ENCODE measurements at places on chromosomes 3 and 15. TPM values are rescaled to one million over a fixed set of nuclear protein-coding genes. Genes with fewer than 3 reads are reported as not detected.
A peak's percentile ranks its signal among the peaks of the same experiment; 100 is the strongest.

- DNase-seq, result no peak
- peaks cover 12% of the 10 kb centered on the region for H3K4me1 ChIP-seq
- peaks cover 23% of the 10 kb centered on the region for H3K36me3 ChIP-seq
- H3K27me3 ChIP-seq, result no peaks in the 10 kb centered on the region
Measured at GRCh38 chr15:89836267-89837133, 21.8 kb upstream of the ANPEP start.

- H3K4me1 ChIP-seq, result peaks cover 14% of the 10 kb centered on the region
- no peak within 1 kb of the TSS for H3K4me3 ChIP-seq
- DNase-seq, result no peak
- H3K27me3 ChIP-seq, result peaks cover 15% of the 10 kb centered on the region
Measured at GRCh38 chr3:46701181-46701939, at the start of gene TMIE. TSS of gene TMIE (plus strand) at chr3:46701392. CDS start at chr3:46701488, 96 bp downstream.

DNA sequence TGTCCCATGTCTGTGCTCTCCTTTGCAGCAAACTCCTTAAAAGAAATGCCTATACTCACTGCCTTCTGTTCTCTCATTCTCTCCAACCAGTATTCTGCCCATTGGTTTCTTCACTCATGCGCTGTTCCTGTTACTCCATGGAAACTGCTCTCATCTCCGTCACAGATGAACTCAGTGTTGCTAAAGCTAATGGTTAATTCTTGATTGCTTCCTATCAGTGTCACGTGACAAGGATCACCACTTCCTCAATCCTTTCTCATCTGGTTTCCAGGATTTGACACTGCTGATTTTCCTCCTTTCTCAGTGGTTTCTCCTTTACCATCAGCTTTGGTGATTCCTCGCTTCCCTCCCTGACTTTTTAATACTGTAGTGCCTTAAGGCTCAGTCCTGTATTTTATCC is 2.6 kb downstream of the DPH3 start:
- no peak overlapping the region for H3K4me3 ChIP-seq
- no peak overlapping the region for H3K27ac ChIP-seq
- H3K4me1 ChIP-seq, result peaks cover 35% of the 10 kb centered on the region
- H3K27me3 ChIP-seq, result no peaks in the 10 kb centered on the region

DNA sequence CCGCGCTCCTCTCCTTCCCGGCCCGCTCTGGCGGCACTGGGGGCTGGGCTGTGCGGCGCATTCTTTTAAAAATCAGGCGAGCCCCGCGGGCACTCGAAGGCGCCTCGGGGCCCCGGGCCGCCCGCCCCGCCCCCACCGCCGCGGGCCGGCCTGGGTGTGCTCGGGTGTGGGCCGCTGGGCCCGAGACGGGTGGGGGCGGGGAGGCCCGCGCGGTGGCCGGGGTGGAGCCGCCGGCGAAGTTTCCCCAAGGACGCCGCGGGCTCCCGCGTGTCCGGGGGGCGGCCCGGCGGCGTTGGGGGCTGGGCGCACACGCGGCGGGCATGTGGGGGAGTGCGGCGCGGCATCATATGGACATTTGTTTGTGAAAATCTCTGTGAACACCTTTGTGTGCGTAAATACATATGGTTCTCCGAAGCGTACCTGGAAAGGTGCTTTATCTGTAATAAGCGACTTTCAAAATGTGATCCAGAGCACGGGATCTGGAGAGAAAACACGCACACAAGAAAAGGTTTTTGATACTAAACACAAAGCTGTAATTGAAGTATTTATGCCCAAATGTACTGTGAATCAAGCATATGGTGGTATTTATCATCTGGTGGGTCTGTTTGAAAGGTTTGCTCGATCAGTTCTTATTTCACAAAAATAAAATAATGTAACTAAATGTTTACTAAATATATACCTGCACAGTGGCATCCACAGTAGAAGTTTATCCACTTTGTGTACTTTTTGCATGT is 612 bp upstream of the TBL1XR1 start:
- peak overlapping the region; percentile 94 for H3K27ac ChIP-seq
- peak overlapping the region; percentile 70 for H3K4me3 ChIP-seq
- peaks cover 69% of the 10 kb centered on the region for H3K4me1 ChIP-seq
- no peak for DNase-seq
- no peaks in the 10 kb centered on the region for H3K27me3 ChIP-seq

- H3K36me3 ChIP-seq, result no peaks in the 10 kb centered on the region
- no peak overlapping the region for H3K4me3 ChIP-seq
- H3K27ac ChIP-seq, result no peak overlapping the region
Measured at GRCh38 chr3:112200317-112200666, 67.2 kb upstream of the GCSAM start.

GRCh38 chr3:129595544-129596193 is 10.8 kb downstream of the PLXND1 start:
- peaks cover 58% of the 10 kb centered on the region for H3K27me3 ChIP-seq
- no peak overlapping the region for H3K27ac ChIP-seq
- no peak overlapping the region for H3K4me3 ChIP-seq
- peaks cover 22% of the 10 kb centered on the region for H3K4me1 ChIP-seq
- DNase-seq, result no peak

DNA sequence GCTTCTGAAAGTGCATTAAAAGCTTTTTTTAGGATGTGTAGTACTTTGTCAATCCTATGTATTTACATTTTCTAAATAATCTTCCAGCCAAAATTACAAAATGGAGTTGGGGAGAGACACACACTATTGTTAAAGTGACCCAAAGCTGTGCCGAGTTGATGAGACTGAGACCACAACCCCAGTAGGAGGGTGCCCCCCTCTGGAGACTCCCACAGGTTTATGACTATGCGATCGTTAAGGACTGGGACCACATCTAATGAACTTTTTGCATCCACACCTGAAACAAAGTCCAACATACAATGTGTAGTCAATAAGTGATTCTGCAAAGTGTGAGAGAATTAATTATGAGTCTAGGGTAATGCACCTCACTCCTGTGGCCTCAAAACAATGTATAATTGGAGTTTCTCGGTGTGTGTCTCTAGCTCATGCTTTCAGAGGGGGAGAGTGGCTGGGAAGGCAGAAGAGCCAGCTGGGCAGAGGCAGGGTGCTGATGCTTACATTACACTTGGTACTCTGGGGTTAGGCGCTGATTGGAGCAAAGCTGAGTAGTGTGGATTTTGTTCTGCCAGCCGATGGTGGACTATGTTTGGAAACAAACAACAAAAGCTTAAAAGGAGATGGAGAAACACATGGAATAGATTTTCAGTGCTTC is 102.8 kb downstream of the KCNH8 start:
- H3K27ac ChIP-seq, result no peak overlapping the region
- no peak overlapping the region for H3K4me3 ChIP-seq
- no peaks in the 10 kb centered on the region for H3K36me3 ChIP-seq

GRCh38 chr15:77476995-77477394 is 56.3 kb downstream of the HMG20A start:
- no peak for DNase-seq
- H3K27ac ChIP-seq, result no peak overlapping the region
- H3K36me3 ChIP-seq, result peaks cover 27% of the 10 kb centered on the region
- no peak overlapping the region for H3K4me3 ChIP-seq
- H3K4me1 ChIP-seq, result peaks cover 5% of the 10 kb centered on the region

DNA sequence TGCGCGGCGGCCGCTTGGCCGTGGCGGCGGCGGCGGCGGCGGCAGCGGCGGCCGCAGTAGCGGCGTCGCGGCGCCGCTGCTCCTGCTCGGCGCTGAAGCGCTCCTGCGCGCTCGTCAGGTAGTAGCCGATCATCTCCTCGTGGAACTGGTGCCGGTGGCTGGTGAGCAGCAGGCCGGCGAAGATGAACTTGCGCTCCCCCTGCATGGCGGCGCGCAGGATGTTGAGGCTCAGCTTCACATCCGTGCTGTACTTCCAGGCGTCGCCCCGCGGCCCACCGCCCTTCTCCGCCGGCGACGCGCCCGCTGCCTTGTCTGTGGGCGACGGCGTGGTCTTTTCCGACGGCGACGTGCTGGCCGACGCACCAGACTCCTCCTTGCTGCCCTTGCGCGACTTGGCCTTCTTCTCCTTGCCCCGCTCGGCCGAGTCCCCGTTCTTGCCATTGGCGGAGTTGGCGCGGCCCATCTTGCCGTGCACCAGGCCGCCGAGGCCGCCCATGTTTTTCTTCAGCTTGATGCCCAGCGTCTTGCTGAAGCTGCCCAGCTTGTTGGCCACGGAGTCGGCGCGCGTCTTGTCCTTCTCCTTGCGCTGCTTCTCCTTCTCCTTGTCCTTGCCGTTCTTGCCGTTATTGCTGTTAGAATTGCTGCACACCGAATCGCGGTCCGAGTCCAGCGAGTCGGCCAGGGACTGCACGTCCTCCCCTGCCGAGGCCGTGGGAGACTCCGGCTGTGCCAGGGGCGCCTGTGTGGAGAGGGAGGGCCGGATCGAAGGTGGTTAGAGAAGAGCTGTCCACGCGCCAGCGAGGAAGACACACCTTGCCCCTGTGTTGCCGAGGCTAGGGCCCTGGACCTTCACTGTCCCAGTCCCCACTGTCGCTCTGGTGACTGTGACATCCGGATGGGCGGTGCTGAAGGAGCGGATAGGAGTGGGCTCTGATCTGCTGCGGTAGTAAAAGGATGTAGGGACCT is 157.6 kb downstream of the KLF13 start:
- DNase-seq, result peak; percentile 56
- H3K4me3 ChIP-seq, result peak overlapping the region; percentile 78
- H3K27ac ChIP-seq, result peak overlapping the region; percentile 90

DNA sequence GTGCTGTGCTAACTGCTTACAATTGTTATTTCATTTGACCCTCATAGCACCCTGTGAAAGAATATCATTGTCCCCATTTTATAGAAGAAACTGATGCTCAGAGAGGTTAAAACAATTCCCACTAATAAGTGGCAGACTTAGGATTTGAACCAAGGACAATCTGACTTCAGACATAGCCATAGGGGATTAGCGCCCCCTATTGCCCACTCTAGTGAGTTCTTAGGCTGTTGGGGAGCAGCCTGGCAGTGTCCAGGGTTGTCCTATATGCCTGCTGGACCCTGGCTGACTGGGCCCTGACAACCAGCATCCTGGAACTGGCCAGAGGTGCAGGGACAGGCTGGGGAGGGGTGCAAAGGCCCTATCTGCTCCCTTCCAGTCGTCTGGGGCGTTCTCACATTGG is 15.4 kb downstream of the DPH3 start:
- H3K4me3 ChIP-seq, result no peak overlapping the region
- peak; percentile 24 for DNase-seq
- H3K27ac ChIP-seq, result no peak overlapping the region
- no peaks in the 10 kb centered on the region for H3K36me3 ChIP-seq
- H3K27me3 ChIP-seq, result no peaks in the 10 kb centered on the region

GRCh38 chr3:46228260-46229242 is 13.7 kb upstream of the CCR3 start:
- DNase-seq, result no peak
- peaks cover 12% of the 10 kb centered on the region for H3K4me1 ChIP-seq
- H3K36me3 ChIP-seq, result peaks cover 3% of the 10 kb centered on the region
- no peak overlapping the region for H3K27ac ChIP-seq

- peaks cover 4% of the 10 kb centered on the region for H3K36me3 ChIP-seq
- H3K4me3 ChIP-seq, result no peak overlapping the region
- DNase-seq, result no peak
- H3K27ac ChIP-seq, result no peak overlapping the region
- H3K4me1 ChIP-seq, result no peaks in the 10 kb centered on the region
Measured at GRCh38 chr3:58260733-58261132, 23.1 kb downstream of the ABHD6 start.

GRCh38 chr15:90660195-90660998 is 56.7 kb upstream of the BLM start:
- H3K27ac ChIP-seq, result peak overlapping the region; percentile 81
- peak; percentile 81 for DNase-seq
- peaks cover 24% of the 10 kb centered on the region for H3K36me3 ChIP-seq
- peak overlapping the region; percentile 55 for H3K4me3 ChIP-seq
- H3K27me3 ChIP-seq, result peaks cover 21% of the 10 kb centered on the region
- H3K4me1 ChIP-seq, result peaks cover 86% of the 10 kb centered on the region

DNA sequence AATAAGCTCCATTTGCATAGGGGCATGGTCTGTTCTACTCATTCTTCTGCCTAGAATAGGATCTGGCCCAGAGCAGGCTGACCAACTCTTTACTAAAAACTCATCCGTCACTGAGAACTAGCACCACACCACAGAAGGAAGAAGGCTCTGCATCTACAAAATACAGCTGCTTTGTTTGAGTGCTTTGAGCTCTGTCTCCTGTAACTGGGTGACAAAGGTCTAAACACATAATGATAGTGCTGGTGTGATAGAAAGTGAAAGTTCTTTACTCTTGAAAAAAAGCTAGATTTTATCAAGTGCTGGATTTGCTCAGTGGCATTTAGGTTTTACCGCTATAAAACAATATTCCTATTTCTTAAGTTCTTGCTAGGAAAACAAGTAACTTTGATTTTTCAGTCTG is 140.7 kb downstream of the FHIT start:
- peaks cover 30% of the 10 kb centered on the region for H3K4me1 ChIP-seq
- H3K36me3 ChIP-seq, result no peaks in the 10 kb centered on the region
- no peak overlapping the region for H3K4me3 ChIP-seq
- H3K27me3 ChIP-seq, result no peaks in the 10 kb centered on the region

DNA sequence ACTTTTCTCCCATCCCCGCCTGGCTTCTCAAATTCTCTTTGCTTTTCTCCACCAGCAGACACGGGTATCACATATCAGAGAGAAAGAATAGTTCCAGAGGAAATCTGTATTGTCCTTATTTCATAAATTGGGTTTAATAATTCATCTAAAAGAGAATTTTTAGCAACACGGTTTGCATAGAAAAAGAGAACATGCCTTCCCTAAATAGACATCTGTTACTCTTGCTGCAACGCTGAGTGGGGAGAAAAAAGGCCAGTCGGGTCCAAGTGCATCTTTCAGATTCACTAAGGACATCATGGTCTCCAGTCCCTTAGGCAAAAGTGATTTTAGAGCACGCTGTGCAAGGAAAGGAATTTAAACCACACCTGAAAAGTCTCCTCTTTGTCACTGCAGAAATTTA is 201.3 kb downstream of the ABHD5 start:
- DNase-seq, result no peak
- peaks cover 53% of the 10 kb centered on the region for H3K27me3 ChIP-seq
- H3K36me3 ChIP-seq, result no peaks in the 10 kb centered on the region
- no peak overlapping the region for H3K27ac ChIP-seq
- H3K4me1 ChIP-seq, result peaks cover 7% of the 10 kb centered on the region
- H3K4me3 ChIP-seq, result no peak overlapping the region

DNA sequence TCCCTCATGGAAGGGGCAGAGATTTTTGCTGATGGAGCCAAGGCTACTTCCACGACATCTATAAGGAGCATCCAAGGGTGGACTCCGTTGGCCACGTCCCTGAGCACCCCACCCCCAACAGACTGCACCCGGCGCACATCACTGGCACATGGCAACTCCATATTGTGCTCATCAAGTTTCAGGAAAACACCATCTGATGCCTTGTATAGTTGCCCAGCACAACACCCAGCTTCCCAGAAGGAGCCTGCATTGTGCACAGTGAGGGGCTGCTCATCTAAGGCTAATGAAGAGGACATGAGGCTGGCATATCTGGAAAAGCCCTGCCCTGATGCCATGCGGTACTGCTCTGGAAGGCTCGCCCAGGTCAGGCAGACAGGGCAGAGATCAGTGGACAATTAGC is 15.0 kb upstream of the CACNA2D2 start:
- peaks cover 8% of the 10 kb centered on the region for H3K27me3 ChIP-seq
- peaks cover 6% of the 10 kb centered on the region for H3K4me1 ChIP-seq
- H3K36me3 ChIP-seq, result no peaks in the 10 kb centered on the region
- no peak overlapping the region for H3K27ac ChIP-seq
- H3K4me3 ChIP-seq, result no peak overlapping the region

GRCh38 chr3:134544316-134544715 is 58.5 kb downstream of the CEP63 start:
- peaks cover 16% of the 10 kb centered on the region for H3K4me1 ChIP-seq
- peaks cover 29% of the 10 kb centered on the region for H3K36me3 ChIP-seq
- H3K4me3 ChIP-seq, result no peak overlapping the region
- H3K27ac ChIP-seq, result no peak overlapping the region
- no peak for DNase-seq

DGKG gene
- total RNA-seq, result 0.04 TPM

FSIP1 gene
- 0.30 TPM for total RNA-seq

TRH gene
- not detected for total RNA-seq

MINAR1 gene
- 0.55 TPM for total RNA-seq

SATB1 gene
- 323 TPM for total RNA-seq

SPG21 gene
- total RNA-seq, result 59.0 TPM

LINGO1 gene
- not detected for total RNA-seq

PARP15 gene
- total RNA-seq, result 40.9 TPM
